ENCODE measurements at places on chromosomes 12 and 14.

GRCh38 chr14:91357272-91358024 is 60.2 kb downstream of the CCDC88C start:
- no peak for DNase-seq

DNA sequence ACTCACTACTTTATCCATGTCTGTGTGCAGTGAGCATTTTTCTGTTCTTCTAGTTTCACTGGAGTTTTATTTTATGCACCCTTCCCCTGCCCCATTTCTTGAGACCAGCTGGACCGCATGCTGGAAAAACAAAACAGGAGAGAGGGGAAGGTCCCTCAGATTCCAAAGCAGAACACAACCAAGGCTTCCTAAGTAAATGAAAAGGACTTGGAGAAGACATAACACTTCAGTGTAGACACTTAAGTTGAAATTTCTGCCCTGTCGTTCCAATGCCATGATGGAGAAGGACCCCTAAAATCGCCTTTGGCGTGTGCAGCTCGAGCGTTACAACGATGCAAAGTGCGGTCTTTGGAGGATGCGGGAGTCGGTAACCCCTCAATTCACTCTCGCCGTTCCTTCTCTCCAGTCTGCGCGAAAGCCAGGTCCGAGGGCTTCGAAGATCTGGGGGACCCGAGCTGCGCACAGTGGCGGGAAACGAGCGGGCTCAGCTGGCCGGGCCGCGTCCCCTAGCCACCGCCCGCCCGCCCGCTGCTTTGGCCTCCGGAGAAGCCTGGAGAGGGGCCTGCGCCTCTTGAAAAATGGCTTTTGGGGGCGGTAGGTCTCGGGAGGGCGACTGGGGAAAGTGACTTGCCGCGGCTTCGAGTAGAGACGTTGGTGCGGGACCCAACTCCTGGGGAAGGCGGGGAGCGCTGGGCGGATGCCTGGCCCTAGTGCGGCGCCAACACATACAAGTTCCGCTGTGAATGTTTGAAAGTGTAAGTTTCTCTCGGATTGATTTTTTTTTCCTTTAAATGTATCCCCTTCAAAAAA is 11.2 kb upstream of the HOXC13 start:
- no peak for DNase-seq

GRCh38 chr14:88470542-88471440 is 84.0 kb downstream of the PTPN21 start:
- no peak for DNase-seq

DNA sequence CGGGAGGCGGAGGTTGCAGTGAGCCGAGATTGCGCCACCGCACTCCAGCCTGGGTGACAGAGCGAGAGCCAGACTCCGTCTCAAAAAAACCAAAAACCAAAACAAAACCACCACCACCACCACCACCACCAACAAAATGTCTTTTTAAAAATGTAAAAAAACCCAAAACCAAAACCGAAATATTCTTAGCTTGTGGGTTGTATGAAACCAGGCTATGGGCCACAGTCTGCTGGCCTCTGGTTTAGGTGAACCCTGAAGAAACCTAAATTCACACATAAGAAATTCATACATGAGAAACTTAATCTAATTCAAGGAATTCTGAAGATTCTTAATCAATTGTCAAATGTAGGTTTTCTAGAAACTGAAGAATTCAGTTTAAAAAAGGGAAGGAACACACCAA is 37.6 kb downstream of the INSM2 start:
- DNase-seq = no peak

GRCh38 chr12:67400742-67401141 is 131.6 kb downstream of the CAND1 start:
- no peak for DNase-seq

GRCh38 chr14:104925214-104925854 is 655 bp downstream of the PLD4 start:
- no peak for DNase-seq

GRCh38 chr12:119836781-119837180 is 40.3 kb downstream of the CIT start:
- DNase-seq = no peak

DNA sequence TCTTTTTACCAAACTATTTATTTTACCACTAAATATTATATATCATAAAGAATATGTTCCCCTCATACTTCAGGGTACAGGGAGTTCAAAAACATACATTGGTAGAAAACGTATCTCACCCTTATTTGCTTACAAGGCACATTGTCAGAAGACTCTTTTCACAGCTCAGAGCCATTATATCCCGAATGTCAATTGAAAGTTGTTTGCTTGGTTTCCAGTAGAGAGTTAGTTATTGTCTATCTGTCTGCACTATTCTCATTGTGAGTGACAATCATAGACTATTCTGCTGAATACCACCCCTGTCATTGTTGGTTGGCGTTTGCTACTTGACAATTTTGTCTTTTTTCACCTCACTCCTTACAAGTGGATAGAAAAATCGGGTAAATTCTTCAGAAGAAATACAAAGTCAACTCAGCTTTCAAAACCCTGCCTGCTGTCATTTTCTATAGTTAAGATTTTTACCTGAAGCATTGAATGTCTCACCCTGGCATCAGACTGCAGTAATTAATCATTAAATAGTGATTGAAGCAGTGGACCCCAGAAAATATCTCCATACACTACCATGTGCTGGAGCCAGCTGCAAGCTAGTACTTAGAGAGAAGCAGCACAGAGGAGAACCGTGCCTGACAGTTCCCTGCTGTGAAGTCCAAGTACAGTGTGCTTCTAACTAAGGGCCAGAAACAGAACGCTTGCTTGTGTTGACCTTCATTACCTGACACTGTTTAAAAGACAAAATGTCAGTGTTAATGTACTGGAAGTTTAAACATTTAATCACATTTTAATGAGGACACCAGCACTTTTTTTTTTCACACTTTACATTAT is 510.6 kb downstream of the RERGL start:
- no peak for DNase-seq

- no peak for DNase-seq
Measured at GRCh38 chr12:9001233-9001632, 11.9 kb downstream of the KLRG1 start.

DNA sequence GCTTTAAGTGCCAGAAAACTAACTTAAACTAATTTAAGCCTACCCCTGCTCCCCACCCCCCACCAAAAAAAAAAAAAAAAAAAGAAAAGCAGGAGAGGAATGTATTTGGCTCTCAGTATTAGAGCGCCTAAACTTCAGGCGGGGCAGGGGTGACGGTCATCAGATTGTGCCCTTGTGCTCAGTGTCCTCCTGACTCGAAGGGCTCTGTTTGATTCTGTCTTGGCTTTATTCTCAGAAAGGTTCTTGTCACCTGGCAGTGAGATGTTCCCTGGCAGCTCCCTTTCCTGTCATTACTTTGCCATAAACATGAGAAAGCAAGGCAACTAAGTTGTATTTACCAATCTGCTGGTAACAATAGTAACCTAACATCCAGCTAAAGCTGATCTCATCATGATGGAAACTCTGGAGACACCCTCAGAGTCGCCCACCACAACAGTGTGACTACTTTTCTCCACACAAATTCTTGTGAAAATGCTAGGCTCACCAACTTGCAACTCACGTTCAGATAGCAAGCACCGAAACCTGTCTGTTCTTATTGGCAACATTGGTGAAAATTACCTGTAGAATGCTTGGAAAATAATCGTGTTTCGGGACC is 39.0 kb upstream of the WNK1 start:
- no peak for DNase-seq

DNA sequence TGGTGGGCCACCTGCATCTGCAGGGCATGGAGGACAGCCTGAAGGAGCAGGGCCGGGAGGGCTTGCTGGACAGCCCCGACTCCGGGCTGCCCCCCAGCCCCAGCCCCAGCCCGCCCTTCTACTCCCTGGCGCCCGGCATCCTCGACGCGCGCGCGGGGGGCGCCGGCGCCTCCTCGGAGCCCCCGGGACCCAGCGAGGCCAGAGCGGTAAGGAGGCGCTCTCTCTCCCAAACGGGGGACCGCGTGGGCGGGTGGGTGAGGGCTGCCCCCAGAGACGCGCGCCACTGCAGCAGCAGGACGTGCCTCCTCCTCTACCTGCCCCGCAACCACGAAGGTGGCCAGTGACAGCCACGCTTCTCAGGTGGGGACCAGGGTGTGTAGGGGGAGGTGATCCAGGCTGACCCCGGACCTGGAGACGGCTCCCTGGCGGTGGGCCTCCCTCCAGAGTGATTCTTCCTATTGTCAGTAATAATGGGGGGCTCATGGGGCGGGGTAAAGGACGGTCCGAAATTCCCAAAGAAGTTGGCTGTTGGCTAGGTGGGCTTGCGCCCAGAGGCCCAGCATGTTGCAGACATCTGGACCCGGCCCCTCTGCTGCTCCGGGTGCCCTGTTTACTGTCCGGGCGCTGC is 652 bp downstream of the RFLNA start:
- DNase-seq = no peak

GRCh38 chr12:64745980-64746379 is 13.2 kb downstream of the GNS start:
- no peak for DNase-seq

GRCh38 chr12:122757568-122757967 is 4.9 kb downstream of the DENR start:
- no peak for DNase-seq

- DNase-seq = no peak
Measured at GRCh38 chr12:15157269-15157671, 63.9 kb downstream of the RERG start.
